EH (cell line): ENCODE measurements at places on chromosomes 12 and 14.
A peak's percentile ranks its signal among the peaks of the same experiment; 100 is the strongest.

DNA sequence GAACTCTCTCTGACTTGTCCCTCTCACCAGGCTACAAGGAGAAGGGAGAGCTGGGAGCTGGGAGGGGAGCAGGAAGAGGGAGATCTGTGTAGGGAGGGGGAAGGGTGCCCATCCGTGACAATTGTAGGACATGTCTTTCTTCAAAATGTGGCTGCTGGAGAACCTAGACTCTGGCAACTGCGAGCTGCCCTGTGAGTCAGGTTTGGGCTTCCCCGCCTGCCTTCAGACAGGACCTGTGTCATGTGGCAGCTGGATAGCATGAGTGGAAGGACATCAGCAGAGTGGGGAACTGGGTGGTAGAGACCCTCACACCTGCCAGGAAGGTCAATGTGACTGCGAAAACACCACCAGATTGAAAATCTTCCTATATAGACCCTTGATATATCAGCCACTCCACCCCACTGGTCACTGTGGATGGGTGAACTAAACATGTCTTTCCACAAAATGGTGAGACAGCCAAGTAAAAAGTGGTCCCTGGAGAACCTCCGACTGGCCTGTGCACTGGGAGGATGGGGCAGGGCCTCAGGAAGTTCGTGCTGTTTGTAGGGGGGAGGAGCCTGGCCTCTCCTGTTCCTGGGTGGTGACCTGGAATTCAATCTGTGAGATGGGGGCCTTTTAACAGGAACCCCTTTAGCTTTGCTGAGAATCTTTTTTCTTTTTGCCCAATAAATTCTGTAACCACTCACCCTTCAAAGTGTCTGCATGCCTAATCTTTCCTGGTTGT lies 62.2 kb upstream of the CAPRIN2 start:
- no peak for DNase-seq

DNA sequence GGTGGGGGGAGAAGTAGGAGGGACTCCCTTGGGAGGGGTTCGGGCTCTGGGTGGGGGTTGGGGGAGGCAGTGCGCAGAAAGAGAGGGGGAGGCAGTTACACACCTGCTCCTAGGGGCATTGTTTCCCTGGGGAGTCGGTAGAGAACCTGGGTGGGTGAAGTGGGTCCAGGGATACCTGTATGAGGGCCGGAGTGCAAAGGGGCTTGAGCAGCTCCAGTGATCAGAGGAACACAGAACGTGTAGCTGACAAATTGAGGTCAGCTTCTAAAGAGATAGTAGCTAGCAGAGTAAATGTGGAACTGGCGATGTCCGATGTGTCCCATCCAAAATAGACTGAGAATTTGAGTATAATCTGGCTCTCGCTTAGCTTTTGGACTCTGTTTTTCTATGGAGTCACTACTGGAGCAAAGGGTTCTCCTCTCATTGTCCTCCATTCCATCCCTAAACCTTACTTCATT lies 502 bp downstream of the SMARCD1 start:
- DNase-seq: no peak

DNA sequence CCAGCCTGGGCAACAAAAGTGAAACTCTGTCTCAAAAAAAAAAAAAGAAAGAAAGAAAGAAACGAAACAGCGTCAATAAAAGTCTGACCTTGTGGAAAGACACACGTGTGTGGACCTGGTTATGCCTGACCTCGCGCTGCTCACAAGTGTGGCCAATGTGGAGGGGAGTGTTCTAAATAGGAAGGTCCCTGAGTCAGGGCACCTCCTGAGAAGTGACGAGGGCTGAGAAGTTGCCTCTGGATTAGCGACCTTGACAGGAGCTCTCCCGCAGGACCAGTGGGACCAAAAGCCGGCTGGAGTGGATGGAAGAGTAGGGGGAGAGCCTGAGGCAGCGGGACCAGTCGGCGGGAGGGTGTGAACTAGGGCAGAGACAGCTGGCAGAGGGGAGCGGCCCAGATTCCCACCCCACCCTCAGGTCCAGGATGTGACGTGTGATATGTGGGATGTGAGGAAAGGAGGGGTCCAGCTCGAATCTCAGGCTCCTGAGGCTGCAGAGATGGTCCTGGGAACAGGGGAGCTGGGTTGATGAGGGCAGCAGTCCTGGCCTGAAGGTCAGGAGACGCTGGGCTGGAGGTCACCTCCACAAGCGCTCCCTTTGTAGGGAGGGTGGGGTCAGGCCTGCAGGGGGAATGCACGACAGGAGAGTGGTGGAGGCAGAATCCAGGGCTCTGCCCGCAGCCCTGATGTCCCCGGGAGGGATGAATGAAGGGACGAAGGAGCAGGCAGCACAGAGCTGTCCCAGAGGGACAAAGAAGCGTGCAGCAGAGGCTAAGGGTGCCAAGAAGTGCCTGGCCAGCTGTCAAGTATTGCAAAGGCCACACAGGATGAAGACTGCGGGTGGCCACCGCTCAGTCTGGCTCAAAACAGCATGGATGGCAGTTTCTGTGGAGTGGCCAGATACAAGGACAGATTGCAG lies 24.8 kb upstream of the GPR68 start:
- DNase-seq: peak; percentile 34

DNA sequence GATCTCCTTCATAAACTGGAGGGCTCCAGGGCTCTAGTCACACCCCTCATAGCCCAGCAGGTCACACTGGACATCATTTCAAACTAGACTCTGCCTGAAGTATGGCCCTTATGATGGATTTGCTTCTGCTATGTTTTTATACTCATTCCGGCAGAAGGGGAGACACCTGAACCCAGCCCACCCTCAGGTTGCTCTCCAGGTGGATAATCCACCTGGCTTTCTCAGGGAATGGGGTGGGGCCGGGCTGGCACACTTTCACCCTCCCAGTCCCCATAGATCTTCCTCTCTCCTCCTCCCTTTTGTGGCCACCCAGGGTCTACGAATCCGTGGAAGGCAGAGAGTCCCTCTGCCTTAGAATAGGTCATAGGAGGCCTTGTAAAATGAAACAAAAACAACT lies 9.8 kb upstream of the KRT73 start:
- no peak for DNase-seq

- DNase-seq: no peak
Measured at GRCh38 chr12:131091976-131092691, 138.4 kb downstream of the ADGRD1 start.

GRCh38 chr12:11684811-11685210 lies 35.3 kb downstream of the ETV6 start:
- no peak for DNase-seq

DNA sequence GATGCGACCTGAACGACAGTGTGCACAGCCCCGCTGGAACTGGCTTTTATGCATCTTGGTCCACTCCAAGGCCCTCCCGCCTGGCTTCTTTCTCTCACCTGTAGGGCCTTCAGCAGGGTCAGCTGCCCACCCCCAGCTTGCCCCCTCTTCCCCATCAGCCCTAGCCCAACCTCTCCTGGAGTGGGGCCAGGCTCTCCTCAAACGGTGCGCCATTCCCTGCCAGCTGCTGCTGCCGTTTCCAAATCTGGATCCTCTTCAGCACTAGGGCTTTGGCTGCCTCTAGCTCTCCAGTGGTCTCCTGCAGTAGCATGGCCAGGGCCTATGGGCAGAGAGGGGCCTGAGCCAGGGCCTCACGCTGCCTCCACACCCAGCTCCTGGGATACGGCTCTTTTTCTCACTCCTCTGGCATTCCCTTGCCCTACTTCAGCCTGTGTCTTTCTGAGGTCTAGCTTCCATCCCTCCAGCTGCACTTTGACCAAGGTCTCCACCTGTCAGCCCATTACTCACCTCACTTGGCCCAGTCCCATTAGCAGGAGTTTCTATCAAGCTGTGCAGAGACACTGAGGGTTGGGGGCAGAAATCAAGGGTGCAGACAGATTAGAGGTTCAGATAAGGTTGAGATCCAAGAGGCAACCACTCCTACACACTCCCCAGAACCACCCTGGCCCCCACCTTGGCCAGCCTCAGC lies 5.0 kb downstream of the STAT6 start:
- no peak for DNase-seq

DNA sequence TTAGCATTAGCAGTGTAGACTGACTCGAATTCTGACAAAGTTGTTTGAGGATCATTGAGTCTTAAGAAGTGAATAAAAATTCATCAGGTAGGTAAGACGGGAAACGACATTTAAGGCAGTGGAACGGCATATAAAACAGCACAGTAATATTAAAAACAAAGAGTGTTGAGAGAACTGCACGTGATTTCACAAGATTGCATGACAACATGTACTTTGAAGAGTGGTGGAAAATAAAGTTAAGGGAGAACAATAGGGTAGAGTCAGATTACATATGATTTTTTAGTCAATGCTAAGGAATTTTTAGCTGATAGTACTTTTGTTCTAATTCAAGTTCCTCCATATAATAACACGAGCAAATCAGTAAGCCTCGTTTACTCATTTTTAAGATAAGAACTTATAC lies 115.4 kb downstream of the SOX5 start:
- DNase-seq: no peak

DNA sequence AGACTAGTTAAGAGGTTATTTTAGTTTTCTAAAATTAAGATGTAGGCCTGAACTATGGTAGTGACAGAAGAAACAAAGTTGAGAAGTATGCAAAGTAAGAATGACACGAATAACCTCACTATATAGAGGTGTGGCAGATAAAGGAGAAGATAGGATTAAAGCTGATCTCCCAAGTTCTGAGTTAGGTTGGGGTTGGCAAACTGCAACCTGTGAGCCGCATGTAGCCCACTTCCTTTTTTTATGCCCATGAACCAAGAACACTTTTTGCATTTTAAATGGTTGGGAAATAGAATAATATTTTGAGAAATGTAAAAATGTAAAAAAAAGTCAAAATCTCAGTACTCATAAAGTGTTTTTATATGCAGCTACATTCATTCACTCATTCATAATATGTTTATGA lies 34.3 kb downstream of the KTN1 start:
- no peak for DNase-seq

- DNase-seq: no peak
Measured at GRCh38 chr14:31988244-31988643, 88.9 kb upstream of the ARHGAP5 start.

DNA sequence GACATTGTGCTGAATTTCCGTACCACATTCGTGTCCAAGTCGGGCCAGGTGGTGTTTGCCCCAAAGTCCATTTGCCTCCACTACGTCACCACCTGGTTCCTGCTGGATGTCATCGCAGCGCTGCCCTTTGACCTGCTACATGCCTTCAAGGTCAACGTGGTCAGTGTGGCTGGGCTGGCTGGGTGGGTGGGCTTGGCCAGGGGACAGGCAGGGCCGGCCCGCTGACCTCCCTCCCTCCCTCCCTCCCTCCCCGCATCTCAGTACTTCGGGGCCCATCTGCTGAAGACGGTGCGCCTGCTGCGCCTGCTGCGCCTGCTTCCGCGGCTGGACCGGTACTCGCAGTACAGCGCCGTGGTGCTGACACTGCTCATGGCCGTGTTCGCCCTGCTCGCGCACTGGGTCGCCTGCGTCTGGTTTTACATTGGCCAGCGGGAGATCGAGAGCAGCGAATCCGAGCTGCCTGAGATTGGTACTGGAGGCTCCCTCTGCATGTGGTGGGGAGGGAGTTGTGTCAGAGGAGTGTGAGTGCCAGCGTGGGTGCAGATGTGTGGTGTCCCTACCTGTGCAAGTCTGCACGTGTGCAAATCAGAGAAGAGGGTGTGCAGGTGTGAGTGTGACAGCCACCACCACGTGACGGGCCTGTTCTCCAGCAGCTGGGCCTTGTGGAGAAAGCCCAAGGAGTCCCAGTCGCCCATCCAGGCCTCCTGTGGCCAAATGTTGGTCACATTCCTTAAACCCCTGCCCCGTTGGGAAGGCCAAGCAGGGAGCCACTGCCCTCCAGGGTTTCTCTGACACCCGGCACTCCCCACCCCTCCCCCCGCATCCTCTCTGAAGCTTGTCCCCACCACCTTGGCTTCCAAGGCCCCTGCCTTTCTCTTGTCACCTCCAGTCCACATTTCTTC lies 5.3 kb downstream of the KCNH3 start:
- no peak for DNase-seq

GRCh38 chr12:2613326-2614073 lies 181.3 kb upstream of the FKBP4 start:
- peak; percentile 98 for DNase-seq

DNA sequence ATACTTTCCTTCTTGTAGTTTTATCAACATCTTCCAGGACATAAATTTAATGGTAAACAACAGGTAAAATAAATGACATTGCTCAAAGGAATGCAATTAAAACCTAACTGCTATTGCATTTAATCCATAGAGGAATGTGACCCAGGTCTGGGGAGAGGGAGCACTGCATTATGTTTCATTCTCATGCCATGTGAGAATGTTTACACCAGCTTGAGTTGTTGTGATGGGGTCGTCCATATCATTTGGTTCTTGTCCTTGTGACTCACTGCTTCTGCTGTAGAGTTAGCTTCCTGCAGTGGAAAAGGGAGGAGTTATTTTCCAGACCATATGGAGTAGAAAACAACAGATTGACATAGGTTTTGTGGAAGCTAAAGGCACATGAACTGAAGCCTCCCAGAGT lies 129.3 kb upstream of the PMCH start:
- DNase-seq: peak; percentile 3

DNA sequence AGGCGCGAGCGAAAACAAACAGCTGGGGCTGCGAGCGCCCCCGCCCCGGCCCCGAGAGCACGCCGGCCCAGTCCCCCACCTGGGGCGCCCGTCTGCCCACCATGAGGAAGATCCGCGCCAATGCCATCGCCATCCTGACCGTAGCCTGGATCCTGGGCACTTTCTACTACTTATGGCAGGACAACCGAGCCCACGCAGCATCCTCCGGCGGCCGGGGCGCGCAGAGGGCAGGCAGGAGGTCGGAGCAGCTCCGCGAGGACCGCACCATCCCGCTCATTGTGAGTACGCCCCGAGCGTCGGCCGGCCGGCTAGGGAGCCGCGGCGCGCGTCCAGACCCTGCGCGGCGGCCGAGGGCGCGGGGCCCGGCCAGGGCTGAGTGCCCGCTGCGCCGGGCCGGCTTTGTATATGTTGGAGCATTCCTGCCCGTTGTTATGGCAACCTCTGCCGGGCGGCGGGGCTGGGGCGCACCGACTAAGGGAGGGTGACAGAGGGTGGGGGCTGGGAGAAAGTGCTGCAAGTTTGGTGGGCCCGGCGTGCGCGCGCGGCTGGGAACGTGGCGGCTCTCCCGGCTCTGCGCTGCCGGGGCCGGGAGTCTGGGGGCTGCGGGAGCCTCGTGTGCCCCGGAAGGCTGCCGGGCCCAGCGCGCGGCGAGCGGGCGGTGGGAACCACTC lies 367 bp downstream of the GALNT16 start:
- peak; percentile 20 for DNase-seq

GRCh38 chr14:51780006-51780692 lies 80.3 kb upstream of the GNG2 start:
- peak; percentile 72 for DNase-seq

GRCh38 chr12:91914701-91915100 lies 230.9 kb downstream of the BTG1 start:
- DNase-seq: no peak

DNA sequence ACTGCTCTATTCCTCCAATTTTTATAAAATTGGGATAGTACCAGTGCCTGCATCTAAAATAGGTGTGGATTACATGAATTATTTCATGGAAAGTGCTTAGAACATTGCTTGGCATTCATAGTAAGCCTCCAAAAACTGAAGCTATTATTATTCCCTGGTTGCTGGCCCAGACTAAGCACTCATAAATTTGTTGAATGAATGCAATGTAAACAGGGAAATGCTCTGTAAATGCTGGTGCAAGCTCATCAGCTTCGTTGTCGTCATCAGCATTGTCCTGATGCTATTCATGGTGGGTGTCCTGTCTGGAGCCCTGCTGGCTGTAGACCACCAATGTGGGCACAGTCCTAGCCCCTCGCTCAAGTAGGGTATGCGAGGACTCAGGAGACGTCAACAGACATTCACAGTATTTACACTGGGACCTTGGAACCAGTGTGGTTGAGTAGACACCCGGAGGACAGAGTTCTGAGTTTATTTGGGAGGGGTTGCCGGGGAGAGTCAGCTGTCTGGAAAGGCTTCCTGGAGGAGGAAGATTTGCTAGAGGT lies 16.5 kb downstream of the BDKRB2 start:
- DNase-seq: no peak

- no peak for DNase-seq
Measured at GRCh38 chr14:77508876-77509275, 10.3 kb upstream of the ISM2 start.
